Amygdala (tissue), 56 donors: ENCODE measurements at places on chromosomes 2 and 18.

GRCh38 chr2:120489023-120489422 lies 143.1 kb downstream of the INHBB start:
- no peak for DNase-seq

GRCh38 chr2:5064687-5065086 lies 627.5 kb upstream of the SOX11 start:
- no peak for DNase-seq

DNA sequence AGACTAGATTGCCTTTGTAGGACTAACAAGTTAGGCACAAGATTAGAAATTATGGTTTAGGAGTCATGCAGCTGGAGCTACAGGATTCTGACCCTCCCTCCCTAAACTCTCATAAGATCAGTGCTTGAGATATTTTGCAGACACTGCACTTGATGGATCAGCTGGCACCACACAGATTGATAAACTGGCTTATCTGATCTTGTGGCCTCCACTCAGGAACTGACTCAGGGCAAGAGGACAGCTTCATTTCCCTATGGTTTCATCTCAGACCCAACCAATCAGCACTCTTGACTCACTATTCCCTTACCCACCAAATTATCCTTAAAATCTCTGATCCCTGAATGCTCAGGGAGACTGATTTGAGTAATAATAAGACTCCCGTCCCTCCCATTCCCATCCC lies 152.3 kb downstream of the DIS3L2 start:
- DNase-seq, result no peak

- DNase-seq, result no peak
Measured at GRCh38 chr18:21682371-21683051, 22.1 kb downstream of the ABHD3 start.

GRCh38 chr2:118309257-118309945 lies 221.1 kb downstream of the INSIG2 start:
- DNase-seq, result no peak

DNA sequence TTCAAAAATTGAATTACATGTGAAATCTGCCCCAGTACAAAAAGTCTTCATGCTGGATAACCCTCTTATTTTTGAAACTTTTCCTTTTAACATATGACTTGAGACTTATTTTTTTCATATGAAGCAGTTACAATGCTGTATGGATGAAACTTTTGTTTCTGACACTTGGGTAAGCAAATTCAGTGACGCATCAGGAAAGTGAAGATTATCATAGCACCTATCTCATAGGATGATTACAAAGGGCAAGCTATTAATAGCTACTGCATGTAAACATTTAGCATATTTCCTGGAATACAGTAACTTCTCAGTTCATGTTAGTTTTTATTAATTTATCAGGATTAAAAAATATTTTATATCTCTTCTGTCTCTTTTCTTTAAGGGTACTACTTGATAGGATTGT lies 1109.2 kb downstream of the LRP1B start:
- no peak for DNase-seq

DNA sequence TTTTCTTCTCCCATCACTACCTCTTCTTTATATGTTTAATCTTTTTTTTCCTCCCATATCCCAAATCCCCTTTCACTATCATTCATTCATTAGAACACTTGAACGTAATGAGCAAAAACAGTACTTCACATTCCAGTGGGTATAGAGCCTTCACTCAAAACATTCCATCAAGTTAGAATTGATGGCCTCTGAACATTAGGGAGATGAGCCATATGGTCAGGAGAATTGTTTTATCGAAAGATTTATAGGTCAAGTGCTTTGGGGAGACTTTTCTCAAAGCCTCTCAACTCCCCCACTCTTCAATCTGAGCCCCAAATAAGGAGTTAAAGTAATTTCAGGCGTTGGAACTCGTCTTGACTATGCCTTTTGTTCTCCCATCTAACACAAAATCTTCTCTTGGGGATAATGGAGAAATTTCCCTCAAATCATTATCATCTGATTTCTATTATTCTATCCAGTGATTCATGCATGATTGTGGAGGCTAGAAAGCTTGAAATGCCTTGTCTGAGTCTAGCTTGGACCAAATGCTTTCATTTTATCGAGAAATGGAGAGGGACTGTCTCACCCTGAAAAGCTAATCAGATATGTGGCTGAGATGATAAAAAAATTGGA lies 79.2 kb downstream of the KIAA2012 start:
- DNase-seq, result no peak

- no peak for DNase-seq
Measured at GRCh38 chr2:69789772-69790600, 39.5 kb upstream of the GMCL1 start.

DNA sequence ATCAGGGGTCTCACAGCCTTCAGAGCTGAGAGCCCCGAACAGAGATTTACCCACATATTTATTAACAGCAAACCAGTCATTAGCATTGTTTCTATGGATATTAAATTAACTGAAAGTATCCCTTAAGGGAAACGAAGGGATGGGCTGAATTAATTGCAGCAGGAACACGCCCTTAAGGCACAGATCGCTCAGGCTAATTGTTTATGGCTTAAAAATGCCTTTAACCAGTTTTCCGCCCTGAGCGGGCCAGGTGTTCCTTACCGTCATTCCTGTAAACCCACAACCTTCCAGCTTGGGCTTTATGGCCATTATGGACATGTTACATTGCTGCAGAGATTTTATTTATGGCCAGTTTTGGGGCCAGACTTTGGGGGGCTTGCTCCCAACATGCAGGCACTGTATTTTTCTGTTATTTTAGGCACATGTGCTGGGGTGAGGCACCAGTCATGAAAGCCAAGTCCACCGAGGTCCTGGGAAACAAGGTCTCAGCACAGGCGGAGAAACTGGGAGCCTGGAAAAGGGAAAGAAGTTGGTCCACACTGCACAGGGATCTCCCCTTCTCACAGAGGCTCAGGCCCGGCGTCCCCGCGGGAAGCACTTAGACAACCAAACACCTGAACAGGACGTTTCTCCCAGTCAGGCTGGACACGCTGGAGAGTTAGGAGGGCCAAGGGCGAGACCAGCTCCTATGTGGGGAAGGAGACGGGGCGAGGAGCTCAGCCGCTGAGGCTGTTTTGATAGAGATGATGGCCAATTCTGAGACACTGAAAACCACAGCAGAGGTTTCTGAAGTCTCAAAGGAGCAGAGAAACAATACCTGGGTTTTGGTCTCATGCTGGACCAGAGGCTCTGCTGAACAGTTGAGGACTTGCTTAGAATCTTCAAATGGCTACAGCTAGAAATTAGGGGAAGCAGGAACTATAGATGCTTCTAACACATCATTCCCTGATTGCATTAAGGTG lies 86.7 kb downstream of the TMEM18 start:
- no peak for DNase-seq

DNA sequence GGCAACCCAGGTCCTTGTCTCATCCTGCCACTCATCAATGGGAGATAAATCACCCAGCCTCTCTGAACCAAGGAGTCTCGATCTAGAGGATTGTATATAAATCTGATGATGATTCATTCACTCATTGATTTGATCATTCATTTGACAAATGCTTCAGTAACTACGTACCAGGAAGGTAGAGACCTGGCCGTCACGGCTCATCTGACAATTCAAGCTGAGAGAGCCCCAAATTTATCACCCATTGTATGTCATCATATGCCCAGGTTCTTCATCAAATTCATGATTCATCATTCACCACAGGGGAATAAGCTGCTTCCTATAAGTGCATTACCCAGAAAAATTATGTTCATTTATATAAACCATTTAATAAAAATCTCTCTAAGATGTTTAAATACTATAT lies 116.9 kb downstream of the FAM161A start:
- no peak for DNase-seq

GRCh38 chr2:58767828-58768714 lies 526.9 kb upstream of the FANCL start:
- no peak for DNase-seq

GRCh38 chr2:32482471-32482870 lies 125.6 kb downstream of the BIRC6 start:
- no peak for DNase-seq

DNA sequence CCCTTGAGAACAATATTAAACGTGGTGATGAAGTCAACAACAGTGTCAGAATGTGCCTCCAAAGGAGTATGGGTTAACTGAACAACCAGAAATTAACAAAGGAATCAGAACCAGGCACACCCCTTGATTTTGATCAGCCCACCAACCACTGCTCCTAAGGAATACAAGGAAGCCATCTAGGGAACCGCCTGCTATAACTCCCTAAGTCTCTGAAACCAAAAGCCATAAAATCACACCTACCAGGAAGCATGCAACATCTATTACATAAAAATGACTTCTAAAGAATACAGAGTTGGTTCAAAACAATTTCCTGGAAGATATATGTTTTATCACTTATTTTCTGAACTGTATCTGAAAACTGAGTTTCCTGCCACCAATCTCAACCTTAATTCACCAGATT lies 360.0 kb downstream of the EPHA4 start:
- DNase-seq, result no peak

- no peak for DNase-seq
Measured at GRCh38 chr18:67243799-67244587, 272.5 kb downstream of the DSEL start.

DNA sequence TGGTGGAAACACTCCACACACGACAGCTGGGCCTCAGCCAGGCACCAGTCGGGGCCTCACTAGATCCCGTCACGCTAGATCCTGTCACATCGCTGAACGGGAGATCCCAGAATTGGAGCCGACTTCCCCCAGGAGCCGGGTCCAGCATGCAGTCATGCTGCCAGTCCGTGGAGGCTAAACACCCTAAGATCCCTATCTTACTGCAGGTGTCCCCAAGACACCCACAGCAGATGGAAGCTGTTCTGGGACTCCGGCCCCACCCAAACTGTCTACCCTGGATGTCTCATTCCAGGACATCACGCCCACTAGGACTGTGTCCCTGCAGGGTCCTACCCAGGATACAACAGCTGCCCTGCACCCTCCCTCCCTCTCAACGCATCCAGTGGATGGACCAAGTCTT lies 23.4 kb downstream of the ZNF516 start:
- no peak for DNase-seq

DNA sequence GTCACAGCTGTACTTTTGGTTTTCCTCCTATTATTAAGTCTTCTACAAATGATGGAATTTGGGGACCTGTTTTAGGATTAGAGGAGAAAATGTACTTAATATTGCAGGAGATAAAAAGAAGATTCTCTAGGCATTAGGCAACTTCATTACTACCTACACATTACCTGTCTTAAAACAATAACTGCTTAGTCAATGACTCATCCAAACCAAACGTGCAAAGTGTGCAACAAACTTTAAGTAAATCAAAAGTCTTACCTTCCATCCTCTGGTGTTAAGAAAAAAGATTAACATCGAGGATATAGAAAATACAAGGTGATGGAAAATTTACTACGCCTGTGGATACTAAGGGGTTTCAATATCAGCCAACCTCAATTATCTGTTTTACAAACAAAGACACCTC lies 285.3 kb upstream of the KYNU start:
- no peak for DNase-seq

DNA sequence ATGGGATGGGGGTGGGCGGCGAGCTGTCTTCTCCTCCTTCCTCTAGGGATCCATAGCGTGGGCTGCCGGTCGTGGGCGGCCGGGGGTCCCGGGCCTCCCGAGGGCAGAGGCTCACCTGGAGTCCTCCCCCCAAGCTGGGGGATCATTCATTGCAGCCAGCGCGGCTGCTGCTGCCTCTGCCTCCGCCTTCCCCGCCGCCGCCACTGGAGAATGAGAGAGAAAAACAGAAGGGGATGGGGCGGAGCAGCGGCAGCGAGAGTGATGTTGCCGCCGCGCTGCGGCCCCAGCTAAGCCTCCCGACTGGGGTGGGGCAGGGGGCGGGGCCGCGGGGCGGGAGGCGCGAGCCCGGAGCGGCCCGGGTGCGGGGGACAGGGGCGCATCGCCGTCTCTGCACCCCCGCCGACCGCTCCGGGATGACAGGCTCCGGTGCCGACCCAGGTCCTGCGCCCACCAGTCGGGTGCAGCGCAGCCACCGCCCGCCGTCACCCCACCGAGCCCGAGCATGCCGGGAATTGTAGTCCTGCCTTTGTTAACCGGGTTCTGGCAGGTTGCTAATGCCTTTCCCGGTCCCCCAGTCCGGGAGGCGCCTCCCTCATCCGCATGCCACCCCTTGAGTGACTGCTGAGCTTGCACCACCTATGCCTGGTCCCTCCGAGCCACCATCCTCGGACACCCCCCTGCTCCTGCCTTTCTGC lies at the start of gene KIF3C:
TSS of gene KIF3C (minus strand) at position 225 of the 695 bp plus-strand sequence. CDS start 580 bp downstream, outside the sequence.
- DNase-seq, result no peak

- no peak for DNase-seq
Measured at GRCh38 chr2:42743659-42743990, 20.3 kb downstream of the OXER1 start.

DNA sequence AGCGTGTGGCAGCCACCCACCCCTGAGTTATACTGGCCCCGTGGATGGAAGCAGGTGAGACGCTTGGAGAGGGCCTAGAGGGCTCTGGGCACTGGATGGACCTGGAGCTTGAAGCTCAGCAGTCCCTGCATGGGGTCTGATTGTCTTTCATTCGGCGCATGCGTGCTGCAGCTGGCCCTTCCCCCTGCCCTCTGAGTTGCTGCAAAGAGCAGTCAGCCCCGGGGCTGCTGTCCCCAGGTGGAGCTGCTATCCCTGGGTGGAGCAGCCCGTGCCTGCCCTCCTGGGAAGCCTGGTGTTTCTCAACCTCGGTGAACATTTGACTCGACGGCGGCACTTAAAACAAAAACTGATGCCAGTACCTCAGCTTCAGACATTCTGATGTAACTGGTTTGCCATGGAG lies 29.6 kb downstream of the IGFBP5 start:
- no peak for DNase-seq

DNA sequence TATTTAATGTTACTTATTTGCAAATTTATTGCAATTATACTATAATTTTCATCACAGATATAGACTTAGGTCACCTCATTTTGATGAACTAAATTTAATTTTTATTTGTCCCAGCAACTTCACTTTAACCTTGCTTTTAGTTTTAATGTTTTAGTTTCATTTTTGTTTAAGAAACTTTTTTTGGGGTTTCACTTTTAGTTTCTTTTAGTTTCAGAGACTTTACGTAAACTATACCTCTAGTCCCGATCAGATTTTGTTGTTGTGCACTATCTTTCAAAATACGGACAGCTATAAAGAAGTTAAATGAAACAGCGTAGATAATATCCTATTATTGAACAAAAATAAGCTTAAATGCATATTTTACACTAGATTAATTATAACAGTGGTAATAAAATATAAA lies 460.5 kb downstream of the ERBB4 start:
- DNase-seq, result no peak

- DNase-seq, result no peak
Measured at GRCh38 chr2:239241431-239241960, 159.3 kb downstream of the HDAC4 start.
